ENCODE measurements at places on chromosomes 16 and 17.

DNA sequence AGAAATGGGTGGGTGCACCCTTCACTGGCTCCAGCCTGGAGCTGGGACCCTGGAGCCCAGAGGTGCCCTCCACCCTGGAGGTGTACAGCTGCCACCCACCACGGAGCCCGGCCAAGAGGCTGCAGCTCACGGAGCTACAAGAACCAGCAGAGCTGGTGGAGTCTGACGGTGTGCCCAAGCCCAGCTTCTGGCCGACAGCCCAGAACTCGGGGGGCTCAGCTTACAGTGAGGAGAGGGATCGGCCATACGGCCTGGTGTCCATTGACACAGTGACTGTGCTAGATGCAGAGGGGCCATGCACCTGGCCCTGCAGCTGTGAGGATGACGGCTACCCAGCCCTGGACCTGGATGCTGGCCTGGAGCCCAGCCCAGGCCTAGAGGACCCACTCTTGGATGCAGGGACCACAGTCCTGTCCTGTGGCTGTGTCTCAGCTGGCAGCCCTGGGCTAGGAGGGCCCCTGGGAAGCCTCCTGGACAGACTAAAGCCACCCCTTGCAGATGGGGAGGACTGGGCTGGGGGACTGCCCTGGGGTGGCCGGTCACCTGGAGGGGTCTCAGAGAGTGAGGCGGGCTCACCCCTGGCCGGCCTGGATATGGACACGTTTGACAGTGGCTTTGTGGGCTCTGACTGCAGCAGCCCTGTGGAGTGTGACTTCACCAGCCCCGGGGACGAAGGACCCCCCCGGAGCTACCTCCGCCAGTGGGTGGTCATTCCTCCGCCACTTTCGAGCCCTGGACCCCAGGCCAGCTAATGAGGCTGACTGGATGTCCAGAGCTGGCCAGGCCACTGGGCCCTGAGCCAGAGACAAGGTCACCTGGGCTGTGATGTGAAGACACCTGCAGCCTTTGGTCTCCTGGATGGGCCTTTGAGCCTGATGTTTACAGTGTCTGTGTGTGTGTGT is 46.8 kb downstream of the IL21R start:
- DNase-seq, result no peak

- DNase-seq, result no peak
These were observed 297.1 kb upstream of the MAF start for GRCh38 chr16:79897453-79898146.

- peak; percentile 35 for DNase-seq
These were observed 5.6 kb downstream of the ALOX12 start for GRCh38 chr17:7001318-7001961.

- DNase-seq, result no peak
These were observed 57.6 kb downstream of the RGS9 start for GRCh38 chr17:65194670-65195334.

DNA sequence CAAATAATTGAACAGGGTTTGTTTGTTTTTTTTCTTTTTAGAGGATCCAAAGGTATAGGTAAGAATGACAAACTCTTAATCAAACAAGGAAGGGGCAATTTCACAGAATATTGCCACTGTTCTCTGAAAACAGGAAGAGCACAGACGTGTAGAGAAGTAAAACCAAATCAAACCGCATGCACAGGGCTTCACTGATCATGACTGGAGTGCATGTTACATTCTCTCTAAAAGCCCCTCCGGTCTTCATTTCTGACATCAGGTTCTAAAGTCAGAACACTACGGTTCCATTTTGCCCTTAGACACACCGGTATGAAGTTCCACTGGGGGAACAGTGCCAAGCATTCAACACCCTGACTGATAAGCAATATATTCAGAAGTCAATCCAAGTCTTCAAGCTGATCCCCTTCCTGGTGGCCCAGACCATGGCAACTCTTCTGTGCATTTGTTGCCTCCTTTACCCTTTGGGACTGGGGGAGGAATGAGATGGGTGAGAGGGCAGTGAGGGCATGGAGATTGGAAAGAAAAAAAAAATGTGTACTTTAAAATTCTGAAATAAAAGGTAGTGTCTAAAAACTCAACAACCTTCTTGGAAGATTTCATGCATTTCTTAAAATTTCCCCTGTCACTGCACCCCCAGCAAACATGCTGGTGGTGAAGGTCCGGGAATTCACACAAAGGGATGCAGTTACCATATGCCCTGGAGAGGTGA is 1.4 kb downstream of the MMD start:
- peak; percentile 12 for DNase-seq

GRCh38 chr17:31155208-31155810 is 60.5 kb downstream of the NF1 start:
- no peak for DNase-seq

DNA sequence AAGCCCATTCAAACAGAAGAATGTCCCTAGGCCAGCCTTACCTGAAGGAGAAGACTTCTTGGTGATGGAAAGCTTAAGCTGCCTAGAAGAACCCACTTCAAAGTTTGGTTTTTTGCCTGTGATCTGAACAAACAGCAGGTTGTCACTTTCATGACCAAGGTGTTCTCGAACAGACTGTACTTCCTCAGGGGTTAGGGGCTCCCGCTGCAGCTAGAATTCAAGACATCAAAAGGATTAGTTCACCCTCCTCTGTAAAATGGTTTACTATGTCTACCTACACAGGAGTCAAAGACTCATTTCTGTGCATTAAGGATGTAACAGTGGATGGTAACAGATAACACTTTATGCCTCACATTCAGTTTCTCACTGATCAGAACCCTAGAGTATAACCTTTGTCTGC is 13.2 kb downstream of the CIAPIN1 start:
- DNase-seq, result no peak

DNA sequence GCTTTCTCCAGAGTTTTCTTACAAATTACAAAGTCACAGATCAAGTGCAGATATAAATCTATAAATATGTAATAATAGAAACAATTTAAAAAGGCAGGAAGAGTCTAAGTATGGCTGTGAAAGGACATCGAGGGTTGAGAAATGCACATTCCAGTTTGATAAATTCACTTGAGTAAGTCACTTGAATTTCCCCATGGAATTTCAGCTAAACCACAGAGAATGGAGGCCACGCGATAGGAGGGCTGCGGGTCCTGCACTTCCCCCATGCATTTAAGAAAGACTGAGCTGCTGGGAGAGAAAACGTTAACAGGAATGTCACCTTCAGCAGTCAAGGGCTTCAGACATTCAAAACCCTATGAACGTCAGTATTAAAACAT is 6.1 kb upstream of the MXRA7 start:
- DNase-seq, result no peak

- DNase-seq, result no peak
These were observed 6.2 kb downstream of the BRCA1 start for GRCh38 chr17:43118679-43119615.

DNA sequence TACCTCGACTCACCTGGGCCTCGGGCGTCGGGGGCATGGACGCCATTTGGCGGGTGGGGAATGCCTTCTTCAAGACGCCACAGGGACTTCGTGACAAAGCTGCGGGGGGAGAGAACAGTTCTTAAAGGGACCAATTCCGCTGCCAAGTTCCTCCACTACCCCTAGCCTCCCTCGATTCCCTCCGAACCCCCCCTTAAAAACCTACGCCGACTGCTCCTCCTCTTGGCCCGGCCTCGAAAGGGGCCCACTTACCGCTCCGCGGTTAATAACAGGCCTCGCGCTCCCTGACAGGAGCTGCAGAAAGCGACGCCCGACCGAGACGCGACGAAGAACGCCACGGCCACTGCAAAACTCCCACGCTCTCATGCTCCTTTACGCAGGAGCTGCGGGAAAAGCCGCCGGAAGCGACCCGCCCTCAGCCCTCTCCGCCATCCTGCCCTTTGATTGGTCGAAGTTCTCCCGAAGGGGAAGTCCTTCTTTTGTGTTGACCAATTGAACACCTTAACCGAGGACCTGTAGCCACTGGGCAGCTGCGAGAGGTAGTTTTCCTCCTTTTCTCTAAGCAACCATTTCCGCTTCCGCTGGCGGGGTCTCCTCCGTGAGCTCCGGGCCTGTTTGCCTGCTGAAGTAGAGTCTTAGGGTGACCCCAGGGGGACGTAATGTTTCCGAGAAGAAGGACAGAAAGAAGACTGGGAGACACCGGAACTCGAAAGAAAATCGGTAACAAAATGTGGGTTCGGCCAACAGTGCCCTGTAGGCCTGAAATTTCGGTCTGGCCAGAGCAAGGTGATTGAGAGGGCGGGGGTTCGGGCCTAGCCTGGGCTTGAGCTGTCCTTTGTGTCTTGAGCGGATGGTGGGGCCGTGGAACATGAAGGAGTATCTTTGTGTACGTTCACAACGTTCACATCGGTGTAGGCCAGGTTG is at the start of the genes NAA60 and ZNF597:
NAA60 (plus strand) TSS at position 573 of the 924 bp plus-strand sequence. CDS start 32,548 bp downstream, outside the sequence.
ZNF597 (minus strand) TSS at position 397 of the 924 bp plus-strand sequence; CDS start at position 46, 351 bp downstream.
- peak; percentile 61 for DNase-seq

- DNase-seq, result no peak
These were observed 59.0 kb downstream of the ANKFY1 start for GRCh38 chr17:4204710-4205173.

DNA sequence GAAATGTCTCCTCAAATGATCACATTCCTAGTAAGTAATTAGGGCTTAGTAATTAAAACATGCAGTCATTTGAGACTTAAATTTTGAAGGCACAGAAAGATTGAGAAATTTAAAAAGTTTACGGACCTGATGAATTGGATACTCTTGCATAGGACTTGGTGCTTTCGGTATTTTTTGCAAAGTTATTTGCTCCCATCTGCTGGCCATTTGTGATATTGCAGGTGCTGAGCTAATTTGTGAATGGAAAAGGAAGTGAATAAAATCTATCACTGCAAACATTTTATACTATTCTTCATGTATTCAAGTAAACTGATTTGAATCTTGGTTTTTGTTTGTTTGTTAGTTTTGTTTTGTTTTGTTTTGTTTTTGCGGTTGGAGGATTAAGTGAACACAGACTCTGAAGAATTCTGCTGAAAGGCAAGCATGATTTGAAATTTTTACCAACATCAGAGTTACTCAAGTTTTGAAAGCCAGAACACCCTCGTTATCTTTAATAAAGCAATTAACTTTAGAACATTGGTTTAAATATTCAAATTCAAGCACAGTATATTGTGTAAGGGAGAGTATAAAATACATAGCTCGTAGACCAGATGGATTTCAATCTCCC is 689.5 kb upstream of the RBFOX1 start:
- DNase-seq, result peak; percentile 12

DNA sequence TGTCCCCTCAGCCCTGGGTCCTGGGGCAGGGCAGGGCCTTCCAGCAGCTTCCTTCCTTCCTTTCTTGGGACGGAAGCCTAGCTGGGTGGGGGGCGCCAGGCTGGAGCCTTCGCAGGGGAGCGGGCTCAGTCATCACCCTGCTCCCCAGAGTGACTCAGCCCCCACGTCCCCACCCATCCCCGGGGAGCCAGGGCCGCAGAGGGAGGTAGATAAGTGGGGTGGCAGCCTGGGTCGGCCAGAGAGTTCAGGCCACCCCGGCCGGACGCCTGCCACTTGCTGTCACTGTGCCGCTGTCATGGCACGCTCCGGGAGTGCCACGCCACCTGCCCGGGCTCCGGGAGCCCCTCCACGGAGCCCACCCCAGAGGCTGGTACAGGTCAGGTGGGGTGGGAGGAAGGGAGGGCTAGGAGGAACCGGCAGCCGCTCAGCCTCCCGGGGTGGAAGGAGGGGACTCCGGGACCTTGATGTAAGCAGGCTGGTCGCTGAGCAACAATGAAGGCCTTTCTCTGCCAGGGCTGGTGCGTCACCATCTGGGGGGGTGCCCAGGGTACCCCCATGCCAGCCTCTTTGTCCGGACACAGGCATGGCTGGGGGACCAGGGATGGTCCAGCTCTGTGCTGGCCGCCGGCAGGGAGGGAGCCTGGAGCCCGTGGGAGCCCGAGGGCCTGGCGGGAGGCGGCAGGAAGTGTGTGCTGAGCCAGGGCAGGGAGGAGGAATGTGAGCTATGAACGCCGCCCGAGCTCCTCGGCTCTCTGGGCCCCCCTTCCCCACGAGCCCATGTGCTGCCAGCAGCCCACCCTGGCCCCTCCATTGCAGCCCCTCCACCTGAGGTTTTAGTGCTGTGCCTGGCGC is 6.6 kb downstream of the NHERF2 start:
- DNase-seq, result no peak

DNA sequence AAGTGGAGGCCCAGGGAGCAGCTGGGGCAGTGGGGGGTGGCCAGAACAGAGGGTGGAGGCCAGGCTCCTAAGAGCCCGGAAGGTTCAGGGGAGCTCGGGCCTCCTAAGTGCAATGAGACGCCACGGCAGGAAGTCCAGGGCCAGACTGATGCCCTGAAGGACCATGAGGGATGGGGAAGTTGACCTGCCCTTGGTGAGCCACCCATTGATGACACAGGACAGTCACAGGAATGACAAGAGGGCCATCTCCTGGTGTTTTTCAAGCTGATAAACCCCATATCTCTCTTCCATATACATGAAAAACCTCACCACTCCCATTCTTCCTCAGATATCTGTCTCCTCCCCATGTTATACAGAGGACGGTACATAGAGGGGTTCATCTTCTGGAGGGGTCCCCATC is 5.8 kb upstream of the MRPL58 start:
- DNase-seq, result no peak

DNA sequence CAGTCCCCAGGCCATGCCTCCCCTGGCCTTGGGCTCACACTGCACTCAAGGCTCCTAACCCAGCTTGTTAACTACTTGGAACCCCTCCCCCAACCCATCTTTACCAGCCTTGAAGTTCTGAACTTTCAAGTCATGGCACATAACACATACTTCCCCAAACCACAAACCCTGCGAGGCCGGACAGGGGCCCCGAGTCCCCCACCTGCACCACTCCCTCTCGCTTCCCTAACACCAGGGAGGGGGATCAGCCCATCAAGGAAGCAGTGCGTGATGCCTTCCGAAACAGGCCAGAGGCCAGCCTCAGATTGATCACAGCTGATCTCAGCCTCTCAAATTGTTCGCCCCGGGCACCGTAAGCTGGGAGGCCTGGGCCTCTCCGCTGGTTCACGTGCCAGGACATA is 3.0 kb upstream of the NLRC3 start:
- DNase-seq, result no peak

DNA sequence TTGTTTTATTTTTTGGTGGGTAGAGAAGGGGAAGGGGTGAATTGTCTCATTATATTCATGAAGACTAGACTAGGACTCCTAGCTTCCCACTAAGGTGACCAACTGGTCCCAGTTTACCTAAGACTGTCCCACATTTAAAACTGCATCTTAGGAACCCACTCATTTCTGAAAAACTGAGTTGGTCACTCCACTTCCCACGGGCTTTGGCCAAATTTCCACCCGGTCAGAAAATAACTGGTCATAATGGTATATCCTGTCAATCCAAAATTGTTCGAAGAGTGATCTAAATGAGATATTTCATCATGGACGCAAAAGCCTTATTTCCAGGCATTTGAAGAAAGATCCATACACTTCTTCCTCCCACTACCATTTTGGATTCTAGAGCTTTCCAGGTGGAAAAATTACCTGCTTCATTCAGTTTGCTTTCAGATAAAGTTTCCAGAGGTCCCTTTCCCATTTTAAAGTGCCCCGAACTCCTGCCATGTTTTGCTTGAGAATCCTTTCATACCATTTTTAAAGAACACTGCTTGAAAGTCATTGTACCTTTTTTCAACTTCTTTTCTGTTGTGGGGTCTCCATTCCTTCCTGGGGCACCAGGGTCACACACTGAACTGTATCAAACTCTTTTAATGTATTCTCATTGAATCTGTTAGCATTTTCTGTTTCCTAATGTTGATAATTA is 21.8 kb upstream of the ZFHX3 start:
- no peak for DNase-seq

DNA sequence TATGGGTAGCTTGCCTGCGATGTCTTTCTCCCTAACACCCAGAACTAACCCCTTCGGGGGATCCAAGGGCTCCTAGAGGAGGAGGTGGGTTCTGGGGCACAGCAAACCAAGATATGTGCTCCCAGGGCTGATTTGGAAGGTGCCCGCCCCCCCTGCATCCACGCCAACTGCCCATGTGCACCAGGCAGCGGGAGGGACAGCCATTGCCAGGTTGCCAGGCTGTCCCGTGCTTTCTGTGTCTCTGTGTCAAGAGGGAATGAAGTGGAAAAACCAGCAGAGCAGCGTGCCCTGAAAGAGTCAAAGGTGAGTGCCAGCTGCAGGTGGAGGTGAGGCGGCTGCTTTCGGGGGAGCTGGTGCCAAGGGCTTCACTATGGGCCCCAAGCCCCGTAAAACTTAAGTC is 6.4 kb downstream of the TEKT5 start:
- DNase-seq, result no peak
